Tongue (tissue), 3 donors: ENCODE measurements at places on chromosomes 6 and 20. TPM values are rescaled to one million over a fixed set of nuclear protein-coding genes. Genes with fewer than 3 reads are reported as not detected.

DNA sequence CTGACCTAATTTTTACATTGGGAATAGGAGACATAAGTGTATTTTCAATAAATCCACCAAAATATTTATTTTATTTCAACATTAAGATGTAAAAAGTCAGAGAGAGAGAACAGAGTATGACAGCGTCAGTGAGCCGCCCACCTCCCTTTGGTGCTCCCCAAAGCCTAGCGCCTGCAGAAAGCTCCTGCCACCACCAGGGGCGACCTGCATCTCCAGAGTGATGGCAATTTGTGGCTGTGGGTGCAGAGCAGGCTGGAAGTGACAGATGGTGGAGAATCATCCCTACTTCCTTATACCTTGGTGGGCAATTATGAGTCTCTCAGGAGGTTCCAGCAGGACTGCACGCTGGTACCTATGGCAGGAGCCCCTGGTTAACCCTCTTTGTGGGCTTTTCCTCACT is 87.3 kb downstream of the PTPRT start:
- no peak for DNase-seq

DNA sequence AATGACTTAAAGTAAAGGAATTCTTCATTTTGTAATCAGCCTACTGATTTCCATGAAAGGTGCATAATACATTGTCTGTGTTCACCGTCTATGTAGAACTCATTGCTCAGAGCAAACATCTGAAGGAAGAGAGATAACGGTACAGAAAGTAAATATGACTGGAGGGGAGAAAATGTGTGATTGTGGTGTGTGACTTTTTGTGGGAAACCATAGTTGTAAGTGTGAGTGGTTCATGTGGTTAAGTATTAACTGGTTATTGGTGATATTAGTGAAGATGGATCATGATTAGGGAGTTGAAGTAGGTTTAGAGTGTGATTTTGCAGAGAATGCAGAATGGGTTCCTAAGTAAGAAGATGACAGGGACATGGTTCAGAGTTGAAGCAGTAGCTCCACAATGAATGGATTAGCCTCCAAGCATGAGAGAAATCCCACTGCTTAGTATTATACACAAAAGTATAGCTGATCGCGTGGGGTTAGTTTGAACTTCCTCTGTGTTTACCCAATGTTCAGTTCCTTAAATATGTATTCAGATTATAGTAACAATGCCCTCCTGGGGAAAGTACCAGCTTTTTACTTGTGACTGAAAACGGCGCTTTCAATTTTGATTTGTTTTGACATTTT is 368.9 kb downstream of the UTRN start:
- DNase-seq, result no peak

GRCh38 chr6:1856381-1856780 is 246.7 kb downstream of the FOXC1 start:
- peak; percentile 44 for DNase-seq

Gene SYCP2L
- total RNA-seq, result 1.5 TPM

Gene CAGE1
- total RNA-seq, result 0.21 TPM

Gene CD40
- 3.3 TPM for total RNA-seq
